ENCODE measurements at places on chromosomes 3 and 15. TPM values are rescaled to one million over a fixed set of nuclear protein-coding genes. Genes with fewer than 3 reads are reported as not detected.

Gene AGBL1
- not detected for total RNA-seq

Gene CACNA1D
- total RNA-seq: 0.21 TPM

Gene KNG1
- total RNA-seq: not detected

Gene FOXB1
- total RNA-seq: 0.55 TPM

Gene P2RY14
- total RNA-seq: not detected

Gene CYP8B1
- total RNA-seq: not detected

Gene EXD1
- not detected for total RNA-seq

Gene FEZF2
- total RNA-seq: not detected

Gene OXNAD1
- 16.6 TPM for total RNA-seq

Gene LRRIQ4
- total RNA-seq: 0.41 TPM

Gene TFG
- 127 TPM for total RNA-seq

Gene CFAP100
- not detected for total RNA-seq

DNA sequence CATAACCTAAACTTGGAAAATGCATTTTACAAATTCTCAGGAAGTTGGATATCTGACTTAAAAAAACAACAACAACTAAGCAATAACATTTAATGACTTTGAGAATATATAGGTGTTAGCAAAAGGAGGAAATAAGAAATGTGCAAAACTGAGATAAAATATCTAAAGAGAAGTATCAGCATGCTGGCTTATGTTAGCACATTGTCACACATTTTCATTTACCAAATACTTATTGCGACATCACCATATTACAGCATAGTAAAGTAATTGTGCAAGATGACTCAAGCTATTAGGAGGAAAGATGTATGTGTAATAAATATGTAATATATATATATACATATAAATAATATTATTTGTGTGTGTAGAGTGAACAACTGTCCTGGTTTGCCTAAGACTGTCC, 9.2 kb downstream of the PTX3 start:
- DNase-seq: no peak

DNA sequence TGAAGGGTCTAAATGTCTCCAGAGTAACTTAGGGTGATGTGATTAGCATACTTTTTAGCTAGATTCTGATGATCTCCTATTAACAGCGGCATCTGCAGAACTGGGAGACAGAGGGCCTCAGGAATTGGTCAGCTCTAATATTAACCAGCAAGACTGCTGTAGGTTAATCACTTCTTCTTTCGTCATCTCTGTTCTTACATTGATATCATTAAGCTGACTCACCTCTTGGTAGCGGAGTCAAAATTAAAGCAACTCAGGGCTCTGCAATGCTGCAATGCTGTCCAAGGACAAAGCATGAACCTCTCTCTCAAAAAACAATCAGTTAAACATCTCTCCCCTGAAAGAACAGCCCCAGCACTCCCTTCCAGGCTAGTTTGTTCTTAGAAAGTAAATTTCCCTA, 57.5 kb upstream of the TRA2B start:
- DNase-seq: no peak

DNA sequence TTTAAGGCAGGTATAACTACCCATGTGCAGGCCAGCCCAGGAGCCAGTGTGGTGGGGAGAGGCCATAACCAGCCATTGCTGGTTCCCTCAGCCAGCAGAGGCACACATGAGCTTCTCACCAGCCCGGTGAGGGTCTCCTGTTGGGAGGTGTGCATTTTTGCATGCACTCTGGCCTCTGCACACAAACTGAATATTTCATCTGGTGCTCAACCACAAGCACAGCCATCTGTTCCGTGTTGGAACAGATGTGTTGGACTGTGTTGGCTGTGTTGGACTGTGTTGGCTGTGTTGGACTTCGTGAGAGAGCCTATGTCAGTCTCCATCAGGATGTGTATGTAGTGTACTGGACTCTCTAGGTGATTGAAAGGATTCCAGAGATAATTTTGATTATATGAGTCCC, 67.2 kb downstream of the RPL39L start:
- DNase-seq: no peak

DNA sequence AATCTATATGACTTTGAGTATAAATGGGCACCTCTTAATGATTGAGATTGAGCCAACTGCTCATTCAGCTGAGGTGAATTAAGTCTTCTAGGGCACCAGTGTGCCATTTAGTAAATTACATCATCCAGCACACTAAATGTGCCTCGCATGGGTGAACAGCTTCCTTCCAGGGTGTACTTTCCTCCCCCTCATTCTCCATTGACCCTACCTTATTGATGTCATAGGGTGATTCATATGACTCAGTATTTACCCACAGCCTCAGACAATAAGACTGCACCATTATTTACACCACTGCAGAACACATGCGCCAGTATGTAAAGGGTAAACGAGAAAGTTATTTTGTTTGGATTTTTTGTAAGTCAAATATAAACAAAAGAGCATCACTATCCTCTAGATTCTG, 185.2 kb upstream of the ARL6 start:
- peak; percentile 87 for DNase-seq

DNA sequence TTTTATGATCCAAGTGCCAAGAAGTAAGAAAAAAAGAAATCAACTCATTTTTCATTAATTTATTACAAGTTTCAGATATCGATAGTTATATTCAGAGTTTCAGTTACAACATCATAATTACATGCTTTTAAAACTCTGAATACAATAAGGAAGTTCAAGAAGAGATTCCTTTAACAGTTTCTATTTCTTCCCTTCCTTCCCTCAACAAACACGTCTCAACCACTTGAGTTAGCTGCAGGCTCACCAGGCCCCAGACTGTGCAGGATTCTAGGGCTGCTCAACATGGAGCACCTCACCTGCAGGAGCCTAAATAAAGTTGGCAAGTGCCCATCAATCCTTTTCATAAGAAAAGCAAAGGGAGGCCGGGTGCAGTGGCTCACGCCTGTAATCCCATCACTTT, 79.2 kb upstream of the FNDC3B start:
- no peak for DNase-seq

GRCh38 chr3:154356009-154356408, 31.7 kb upstream of the DHX36 start:
- DNase-seq: no peak

GRCh38 chr3:120449701-120450599, 842 bp downstream of the FSTL1 start:
- no peak for DNase-seq

GRCh38 chr15:66578286-66578875, 12.6 kb upstream of the LCTL start:
- peak; percentile 16 for DNase-seq

DNA sequence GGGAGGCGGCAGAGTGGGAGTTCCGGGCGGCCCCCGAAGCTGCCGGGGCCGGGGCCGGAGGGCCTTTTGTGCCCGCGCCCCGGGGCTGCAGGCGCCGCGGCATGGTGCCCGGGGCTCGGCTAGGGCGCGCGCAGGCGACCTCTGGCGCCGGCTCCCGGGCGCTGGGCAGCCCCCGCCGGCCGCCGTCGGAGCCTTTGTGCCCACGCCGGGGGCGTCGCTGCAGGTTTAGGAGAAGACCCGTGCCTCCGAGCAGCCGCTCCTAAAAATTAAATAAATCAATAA, 299 bp downstream of the PAQR9 start:
- no peak for DNase-seq

- no peak for DNase-seq
Measured at GRCh38 chr3:56773986-56774385, 27.8 kb downstream of the ARHGEF3 start.

Measured in kidney epithelial cell (primary cell).